Left lobe of liver (tissue), 2 donors: ENCODE measurements at places on chromosomes 6 and 20. TPM values are rescaled to one million over a fixed set of nuclear protein-coding genes. Genes with fewer than 3 reads are reported as not detected.
A peak's percentile ranks its signal among the peaks of the same experiment; 100 is the strongest.

GRCh38 chr20:60950561-60950960, 301.5 kb upstream of the CDH4 start:
- DNase-seq = no peak

DNA sequence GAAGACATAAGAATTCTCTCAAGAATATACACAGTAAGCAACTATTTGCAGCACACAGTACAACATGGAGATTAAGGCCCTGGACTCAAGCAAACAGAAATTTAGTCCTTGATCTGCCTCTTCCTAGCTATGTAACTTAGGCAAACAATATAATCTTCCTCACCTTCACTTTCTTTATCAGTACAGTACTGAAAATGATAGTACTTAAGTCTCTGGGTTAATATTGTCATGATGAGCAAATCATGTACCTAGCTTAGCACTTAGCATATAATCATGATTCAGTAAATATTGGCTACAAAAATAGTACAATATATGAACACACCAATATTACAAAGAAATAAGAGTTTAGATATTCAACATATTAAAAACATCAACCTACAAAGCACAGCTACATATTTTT, 320.5 kb downstream of the HACE1 start:
- no peak for DNase-seq

GRCh38 chr6:117771403-117771802, 96.1 kb downstream of the NUS1 start:
- no peak for DNase-seq

- DNase-seq = peak; percentile 85
Observed at GRCh38 chr6:108751851-108752732, 96.1 kb upstream of the ARMC2 start.

DNA sequence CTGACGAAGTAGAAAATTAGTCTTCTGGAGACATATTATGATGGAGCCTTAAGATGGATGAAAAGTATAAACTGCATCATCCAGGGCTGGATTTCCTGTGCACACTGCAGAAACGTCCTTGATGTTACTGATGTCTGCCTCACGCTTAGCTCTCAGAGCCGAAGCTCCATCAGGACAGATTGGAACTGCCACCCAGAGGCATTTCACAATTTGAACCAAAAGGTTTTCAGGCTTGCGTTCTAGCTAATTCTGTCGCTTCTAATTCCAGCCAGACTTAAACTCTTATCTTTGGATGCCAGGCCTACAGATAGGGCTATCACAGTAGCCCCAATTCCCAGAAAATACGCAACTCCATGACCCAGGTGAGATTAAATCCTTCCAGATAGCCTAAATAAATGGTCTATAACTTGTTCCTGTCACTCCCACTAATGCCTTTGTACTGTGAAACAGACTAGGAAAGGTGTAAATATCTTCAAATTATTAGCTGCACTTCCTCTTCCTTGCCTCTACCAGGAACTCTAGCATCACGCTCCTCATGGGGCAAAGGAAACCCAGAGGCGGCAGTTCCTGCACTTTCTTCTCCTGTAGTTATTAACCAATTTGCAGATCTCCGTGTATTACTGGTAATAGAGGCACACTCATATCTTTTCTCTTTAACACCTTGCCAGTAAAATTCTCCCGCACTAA, 634.6 kb downstream of the PRKN start:
- no peak for DNase-seq

GRCh38 chr20:55471052-55472006, 534.0 kb downstream of the CBLN4 start:
- DNase-seq = peak; percentile 46

DNA sequence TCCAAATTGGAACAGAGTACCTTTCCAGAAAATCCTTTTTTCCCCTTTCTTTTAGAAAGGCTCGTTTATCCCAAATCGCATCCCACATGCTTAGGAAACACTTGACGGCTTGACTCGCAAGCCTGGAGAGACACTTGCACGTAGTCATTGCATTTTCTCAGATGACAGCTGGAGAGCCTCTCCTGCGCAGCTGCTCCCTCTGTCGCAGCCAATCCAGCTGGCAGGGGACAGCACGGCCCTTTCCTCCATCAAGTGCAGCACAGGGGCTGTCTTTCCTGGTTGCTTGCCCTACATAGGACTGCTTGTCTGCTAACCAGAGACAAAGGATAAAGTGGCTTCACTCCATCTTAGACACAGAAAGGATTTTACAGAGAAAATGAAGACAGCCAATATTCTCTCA, 77.6 kb upstream of the RGS17 start:
- DNase-seq = no peak

GRCh38 chr6:34070315-34071135, 75.4 kb downstream of the GRM4 start:
- no peak for DNase-seq

GRCh38 chr6:18177286-18177965, 22.2 kb downstream of the KDM1B start:
- no peak for DNase-seq

PTCHD4 gene
- 0.18 TPM for total RNA-seq

TRMT11 gene
- 11.6 TPM for total RNA-seq

LRFN2 gene
- 0.05 TPM for total RNA-seq

KCNS1 gene
- not detected for total RNA-seq

ZSCAN16 gene
- 1.7 TPM for total RNA-seq
